ENCODE measurements at places on chromosomes 11 and 22.

- DNase-seq = no peak
Observed at GRCh38 chr11:6251120-6251733, 8.4 kb upstream of the CCKBR start.

DNA sequence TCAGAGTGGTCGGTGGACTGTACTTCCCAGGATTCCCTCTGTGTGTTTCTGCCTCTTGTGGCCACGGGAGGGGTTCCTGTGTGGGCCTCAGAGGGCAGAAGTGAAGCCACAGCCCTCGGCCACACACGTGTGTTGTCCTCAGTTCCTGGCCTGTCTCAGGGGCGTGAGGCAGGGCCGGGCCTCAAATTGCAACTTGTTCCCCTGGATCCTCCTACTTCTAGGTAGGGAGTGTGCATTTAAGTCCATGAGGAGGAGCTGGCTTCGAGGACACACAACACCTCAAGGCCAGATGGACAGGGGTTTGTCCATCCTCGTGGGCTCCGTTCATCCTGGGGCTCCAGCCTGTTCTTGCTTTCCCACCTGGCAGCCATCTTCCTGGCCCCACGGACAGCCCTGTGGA lies 573.0 kb downstream of the TBC1D22A start:
- DNase-seq = no peak

GRCh38 chr22:35065796-35066218 lies at the start of gene ISX:
TSS of gene ISX (plus strand) at chr22:35066158. CDS start at chr22:35067088, 930 bp downstream.
- no peak for DNase-seq

- no peak for DNase-seq
Observed at GRCh38 chr22:49433717-49434611, 393.7 kb downstream of the BRD1 start.

GRCh38 chr11:114395736-114396135 lies 4.6 kb downstream of the C11orf71 start:
- DNase-seq = no peak

- no peak for DNase-seq
Observed at GRCh38 chr11:36509201-36509639, 852 bp downstream of the TRAF6 start.

DNA sequence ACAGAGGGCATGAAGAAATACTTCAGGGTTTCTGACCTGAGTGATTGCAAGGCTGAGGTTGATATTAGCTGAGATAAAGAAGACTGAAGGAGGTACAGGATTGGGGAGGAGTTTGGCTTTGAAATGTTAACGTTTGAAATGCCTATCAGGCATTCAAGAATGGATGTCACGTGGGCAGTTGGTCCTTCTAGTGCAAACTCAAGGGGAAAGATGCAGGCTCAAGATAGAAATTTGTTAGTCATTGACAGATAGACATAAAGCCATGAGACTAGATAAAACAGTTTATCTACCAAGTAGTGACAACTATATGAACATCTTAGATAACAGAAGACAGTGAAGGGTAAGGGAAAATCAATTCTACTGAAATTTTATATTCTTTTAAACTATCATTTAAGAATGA lies 23.1 kb downstream of the TTC17 start:
- no peak for DNase-seq

- DNase-seq = no peak
Observed at GRCh38 chr11:21948876-21949275, 244.0 kb upstream of the ANO5 start.

GRCh38 chr11:131041331-131042040 lies 125.2 kb upstream of the SNX19 start:
- no peak for DNase-seq

DNA sequence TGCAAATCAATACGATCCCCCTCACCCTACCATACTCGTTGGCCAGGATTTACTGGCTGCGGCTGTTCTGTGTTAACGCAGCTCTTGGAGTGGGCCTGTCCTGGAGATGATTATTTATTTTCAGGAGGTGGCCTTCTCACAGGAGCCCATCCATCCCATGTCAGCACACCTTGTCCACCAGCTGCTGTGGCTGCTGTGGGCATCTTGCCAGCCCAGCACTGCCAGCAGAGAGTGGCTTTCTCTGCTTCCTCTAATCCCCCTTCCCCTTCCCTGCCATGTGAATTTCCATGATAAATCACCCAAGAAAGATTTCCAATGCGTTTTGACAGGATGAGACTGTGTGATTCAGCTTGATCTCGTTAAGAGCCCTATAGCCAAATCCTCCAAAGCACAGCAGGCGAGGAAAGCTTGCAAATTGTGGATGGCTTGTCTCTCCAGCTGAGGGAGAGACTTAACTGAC lies 309.1 kb upstream of the C11orf87 start:
- DNase-seq = peak; percentile 30

GRCh38 chr11:118536726-118537125 lies 5.7 kb downstream of the TMEM25 start:
- DNase-seq = no peak

DNA sequence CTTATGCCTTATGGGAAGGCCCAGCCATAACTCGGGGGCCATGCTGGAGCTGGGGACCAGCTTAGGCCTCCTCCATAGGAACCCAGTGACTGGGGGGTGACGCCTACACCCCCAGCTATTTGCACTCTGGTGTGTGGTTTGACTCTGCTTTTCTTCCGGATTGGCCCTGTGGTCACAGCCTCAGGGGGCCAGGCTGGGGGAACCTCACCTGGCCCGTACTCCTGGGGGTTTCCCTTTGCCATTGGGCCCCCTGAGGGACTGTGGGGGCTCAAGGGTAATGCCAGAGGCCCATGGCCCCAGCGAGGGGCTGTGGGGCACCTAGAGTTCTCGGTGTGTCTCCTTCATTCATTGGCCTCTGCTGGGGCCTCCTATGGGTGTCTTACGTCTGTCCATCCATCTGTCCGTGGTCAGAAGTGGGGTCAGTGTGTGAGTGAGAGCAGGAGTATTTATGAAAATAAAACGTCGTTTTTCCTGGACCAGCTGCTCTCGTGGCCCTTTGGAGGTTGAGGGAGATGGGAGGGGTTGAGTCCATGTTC lies 6.3 kb upstream of the SH3BP1 start:
- no peak for DNase-seq

DNA sequence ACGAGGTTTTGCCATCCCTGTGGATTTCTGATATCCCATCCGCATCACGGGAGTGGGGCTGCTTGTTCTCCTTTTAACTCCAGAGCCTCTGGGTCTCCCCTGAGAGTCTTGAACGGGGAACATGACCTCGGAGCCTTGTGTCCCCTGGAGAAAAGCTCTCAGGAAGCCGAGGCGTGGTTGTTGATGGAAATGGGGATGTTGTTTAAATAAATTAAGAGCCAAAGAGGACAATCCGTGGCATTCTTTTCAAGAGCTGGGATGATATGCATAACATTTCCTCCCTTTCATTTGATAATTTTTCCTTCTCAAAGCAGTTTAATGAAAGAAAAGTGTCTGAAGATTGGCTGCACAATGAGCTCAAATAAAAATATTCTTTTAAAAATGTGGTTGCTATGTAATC lies 14.2 kb downstream of the TSPAN18 start:
- no peak for DNase-seq

DNA sequence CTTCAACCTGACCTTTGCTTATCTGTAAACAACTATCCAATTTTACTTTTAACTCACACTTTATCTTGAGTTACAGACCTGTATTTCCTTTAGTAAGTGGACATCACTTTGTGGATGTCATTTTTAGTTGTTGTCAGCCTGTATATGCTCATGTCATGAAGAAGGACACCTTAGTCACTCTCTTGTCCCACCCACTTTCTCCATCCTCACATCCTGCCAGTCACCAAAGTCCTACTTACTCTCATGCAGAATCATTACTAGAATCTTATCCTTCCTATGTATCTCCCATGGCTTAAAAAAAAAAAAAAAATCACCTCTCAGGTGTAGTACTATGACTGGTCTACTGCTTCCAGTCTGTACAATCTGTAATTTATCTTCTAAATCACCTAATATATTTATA lies 43.3 kb downstream of the SESN3 start:
- no peak for DNase-seq

Data from NCI-H2081 treated with DMSO at 0.1 percent for 48 hours (cell line).